Spinal cord (tissue), 10 donors: ENCODE measurements at places on chromosomes 3 and 15.

GRCh38 chr3:161990036-161990435 is 493.4 kb downstream of the OTOL1 start:
- DNase-seq, result no peak

- DNase-seq, result no peak
Observed at GRCh38 chr15:23002920-23003319, 22.8 kb upstream of the CYFIP1 start.

GRCh38 chr3:179768080-179768479 is 115.2 kb downstream of the USP13 start:
- DNase-seq, result peak; percentile 19

- DNase-seq, result no peak
Observed at GRCh38 chr3:46659285-46659684, 34.2 kb downstream of the ALS2CL start.

DNA sequence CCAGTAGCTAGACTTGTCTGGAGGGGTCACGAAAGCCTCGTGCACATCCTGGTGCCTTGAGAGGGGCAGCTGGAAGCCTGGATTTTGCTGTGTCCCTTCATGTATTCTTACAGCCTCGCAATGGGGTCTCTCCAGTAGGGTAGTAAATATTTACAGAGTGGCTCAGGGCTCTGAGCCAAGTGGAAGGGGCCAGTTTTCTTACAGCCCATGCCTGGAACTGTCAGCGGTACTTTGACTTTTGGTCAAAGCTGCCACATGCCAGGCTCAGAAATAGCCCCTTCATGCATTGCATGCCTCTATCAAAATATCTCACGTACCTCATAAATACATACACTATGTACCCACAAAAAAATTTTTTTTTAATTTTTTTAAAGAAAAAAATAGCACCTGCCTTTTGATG is 119.2 kb downstream of the OSBPL10 start:
- no peak for DNase-seq

DNA sequence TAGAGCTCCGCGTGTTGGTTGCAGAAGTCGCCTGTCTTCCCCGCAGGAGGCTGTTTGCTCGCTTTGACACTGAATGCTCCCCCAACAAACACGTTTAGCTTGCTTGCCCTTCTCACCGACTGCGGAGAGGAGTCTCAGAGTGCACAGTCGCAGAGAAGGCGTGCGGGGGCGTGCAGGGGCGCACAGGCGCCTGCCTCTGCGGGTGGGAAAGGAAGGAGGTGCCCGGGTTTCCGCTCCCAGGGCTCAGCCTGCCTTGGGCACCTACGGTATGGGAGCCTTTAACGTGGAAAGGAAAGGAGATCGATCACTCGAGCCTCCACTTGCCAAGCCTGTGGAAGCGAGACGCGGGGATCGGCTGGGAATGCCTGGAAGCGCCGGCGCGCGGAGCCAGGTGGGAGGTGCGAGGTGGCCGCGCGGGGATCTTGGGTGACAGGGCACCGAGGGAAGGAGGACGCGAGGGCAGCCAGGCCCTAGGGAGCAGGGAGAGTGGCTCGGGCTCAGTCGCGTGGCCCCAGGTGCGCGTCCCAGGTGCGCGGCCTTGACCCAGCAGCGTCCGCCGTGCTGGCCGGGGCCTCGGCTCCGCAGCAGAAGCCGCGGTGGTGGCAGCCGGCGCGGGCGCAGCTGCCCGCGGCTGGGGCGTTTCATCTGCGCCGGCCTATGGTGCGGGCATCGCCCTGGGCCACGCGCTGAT is at the start of gene FAN1:
TSS of gene FAN1 (plus strand) at position 419 of the 691 bp plus-strand sequence. CDS start 749 bp downstream, outside the sequence.
- DNase-seq, result peak; percentile 89

DNA sequence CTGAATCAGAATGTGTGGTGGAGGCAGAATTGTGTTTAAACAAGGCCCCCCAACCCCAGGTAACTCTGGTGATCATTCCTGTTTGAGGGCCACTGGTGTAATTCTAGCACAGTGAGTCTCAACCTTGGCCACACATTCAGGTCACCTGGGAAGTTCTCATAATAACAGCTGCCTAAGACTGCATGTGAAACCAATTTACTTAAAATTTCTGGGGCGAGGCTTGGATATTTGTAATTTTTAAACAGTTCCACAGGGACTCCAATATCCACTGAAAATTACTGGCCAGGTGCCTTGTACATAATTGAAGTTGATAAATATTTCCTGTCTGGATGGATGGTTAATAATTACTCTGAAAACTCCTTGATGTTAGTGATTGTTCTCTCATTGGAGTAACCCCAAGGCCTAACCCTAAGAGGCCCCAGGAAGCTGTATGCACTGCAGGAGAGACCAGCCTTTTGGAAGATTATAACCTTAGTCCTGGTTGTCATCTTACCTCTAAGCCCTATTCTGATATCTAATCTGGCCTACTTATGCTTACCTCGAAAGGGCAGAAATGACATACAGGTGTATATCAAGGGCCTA is 25.7 kb upstream of the EPHB1 start:
- DNase-seq, result no peak

GRCh38 chr3:26683902-26684301 is 61.3 kb downstream of the LRRC3B start:
- no peak for DNase-seq

DNA sequence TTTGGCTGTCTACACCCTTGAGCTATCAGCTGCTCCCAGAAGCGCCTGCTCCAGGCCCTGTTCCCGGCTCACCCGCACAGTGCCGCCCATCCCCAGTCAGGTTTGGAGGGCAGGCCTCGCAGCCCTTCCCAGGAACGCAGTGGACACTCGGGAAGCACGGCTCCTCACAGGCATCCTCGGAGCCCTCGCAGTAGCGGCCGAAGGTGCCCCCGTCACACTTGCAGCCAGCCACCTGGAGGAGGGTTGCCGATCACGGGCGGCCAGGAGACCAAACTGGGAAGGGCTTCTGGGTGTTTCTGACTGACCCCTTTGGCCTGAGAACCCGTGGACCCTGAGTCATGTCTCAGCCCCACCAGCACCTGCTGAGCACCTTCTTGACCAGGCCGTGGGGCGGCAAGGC is 33.4 kb downstream of the MUC20 start:
- no peak for DNase-seq

GRCh38 chr3:134666466-134666865 is 15.6 kb upstream of the KY start:
- DNase-seq, result no peak

DNA sequence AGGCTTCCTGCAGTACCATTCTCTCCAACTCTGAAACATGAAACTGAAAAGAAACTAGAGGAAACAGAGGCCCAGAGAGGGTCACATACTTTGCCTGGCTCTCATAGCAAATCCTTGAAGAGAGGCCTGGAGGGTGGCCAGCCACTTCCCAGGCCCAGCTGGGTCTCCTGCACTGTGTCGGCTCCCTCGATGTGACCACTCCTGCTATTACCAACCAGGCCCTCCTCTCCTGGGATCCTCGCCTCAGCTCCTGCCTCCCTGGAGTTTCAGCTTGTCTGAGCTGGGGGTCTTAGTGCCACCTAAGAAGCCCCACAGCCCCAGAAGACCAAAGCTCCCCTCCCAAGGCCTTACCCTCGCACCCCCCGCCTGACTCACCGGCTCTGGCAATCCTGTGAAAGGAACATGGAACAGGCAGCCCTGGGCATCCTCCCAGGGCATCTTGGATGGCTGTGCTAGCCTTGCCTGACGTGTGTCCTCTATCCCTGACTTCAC is 4.6 kb downstream of the LOXL1 start:
- DNase-seq, result no peak
